ENCODE measurements at places on chromosomes 13 and 19.

DNA sequence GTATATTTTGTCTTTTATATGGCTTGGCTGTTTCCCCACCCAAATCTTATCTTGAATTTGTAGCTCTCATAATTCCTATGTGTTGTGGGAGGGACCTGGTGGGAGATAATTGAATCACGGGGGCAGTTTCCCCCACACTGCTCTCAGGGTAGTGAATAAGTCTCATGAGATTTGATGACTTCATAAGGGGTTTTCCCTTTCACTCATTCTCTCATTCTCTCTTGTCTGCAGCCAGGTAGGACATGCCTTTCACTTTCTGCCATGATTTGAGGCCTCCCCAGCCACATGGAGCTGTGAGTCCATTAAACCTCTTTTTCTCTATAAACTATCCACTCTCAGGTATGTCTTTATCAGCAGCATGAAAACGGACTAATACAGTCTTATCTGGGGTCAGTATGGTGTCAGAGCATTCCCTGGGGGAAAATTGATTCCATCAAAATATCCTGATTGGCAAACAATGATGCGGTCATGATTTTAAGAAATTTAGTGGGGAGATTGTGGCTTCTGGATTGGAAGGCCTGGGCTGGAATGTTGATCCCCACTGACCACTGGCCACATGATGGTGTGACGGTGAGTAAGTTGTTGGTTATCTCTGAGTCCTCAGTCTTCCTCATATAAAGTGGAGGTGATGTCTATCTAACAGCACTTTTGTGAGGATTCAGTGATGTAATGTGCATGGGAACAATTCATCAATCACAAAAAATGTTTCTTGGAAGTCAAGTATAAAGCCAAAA, 27.5 kb upstream of the ANKRD10 start:
- no peak for DNase-seq

- no peak for DNase-seq
These were observed 12.8 kb downstream of the C3 start for GRCh38 chr19:6707658-6708018.

- no peak for DNase-seq
These were observed 325.9 kb downstream of the KLF12 start for GRCh38 chr13:73808318-73808717.

- DNase-seq = no peak
These were observed 246.4 kb downstream of the SPRY2 start for GRCh38 chr13:80094526-80094925.

Measured in cortex of kidney (tissue), 1 donor.